ENCODE measurements at places on chromosomes 1 and 21.

- DNase-seq, result peak; percentile 27
Observed at GRCh38 chr1:87045761-87046304, 131.4 kb downstream of the HS2ST1 start.

DNA sequence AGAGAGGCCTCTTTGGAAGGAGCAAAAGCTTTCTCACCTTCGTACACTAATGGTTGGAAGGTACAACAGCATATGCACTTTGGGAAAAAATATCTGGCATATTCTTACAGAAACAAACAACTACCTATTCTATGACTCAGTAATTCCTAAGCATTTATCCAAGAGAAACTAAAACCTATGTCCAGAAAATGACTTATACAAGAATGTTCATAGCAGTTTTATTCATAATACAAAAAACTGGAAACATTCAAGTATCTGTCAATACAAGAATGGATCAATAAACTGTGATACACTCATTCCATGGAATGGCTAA lies 8.2 kb downstream of the NBPF1 start:
- DNase-seq, result no peak

DNA sequence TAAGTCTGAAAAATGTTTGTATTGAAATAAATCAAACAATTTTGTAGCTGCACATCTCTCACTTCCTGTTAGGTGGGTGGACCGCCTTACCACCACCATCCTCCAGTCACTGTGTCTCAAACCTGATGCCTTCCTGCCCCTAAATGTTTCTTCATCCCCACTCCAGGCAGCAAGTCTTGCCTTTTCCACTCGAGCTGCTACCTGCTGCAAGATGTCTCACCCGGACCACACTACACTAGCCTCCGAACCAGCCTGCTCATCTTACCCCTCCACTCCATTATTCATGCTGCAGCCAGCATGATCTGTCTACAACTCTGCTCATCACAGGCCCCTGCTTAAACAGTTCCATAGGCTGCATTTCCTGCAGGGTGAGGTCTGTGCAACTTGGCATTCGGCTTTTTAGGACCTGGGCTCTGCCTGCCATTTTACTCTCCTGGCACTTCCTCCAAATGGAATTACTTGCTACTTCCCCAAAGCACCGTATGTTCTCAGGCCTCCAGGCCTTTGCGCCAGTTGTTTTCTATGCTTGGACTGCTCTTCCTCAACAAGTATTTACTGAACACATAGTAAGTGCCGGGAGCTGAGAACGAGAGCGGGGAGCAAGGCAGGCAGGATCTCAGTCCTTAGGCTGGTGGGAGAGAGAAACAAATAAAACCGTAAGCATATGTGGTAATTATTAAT lies 5.2 kb upstream of the SF3A3 start:
- no peak for DNase-seq

DNA sequence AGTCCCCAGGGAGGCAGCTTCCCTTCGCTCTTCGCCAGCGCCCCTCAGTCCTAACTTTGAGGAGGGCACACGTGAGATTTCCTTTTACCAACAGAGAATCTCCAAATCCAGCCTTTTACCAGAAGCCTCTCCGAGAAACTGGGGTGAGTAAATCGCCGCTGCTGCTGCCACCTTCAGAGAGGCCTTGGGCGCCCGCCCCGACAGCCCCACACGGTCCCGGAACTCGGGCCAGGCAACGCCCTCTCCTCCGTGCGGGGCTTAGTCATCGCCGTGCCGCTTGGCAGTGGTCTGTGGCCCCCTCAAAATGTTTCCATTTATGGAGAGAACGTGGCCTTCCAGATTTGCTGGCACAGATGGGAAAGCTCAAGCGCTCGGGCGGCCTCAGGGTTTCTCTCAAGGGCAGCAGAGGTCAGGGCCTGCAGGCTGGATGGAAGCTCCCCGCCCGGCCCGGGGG lies 41.4 kb upstream of the COL6A2 start:
- no peak for DNase-seq

DNA sequence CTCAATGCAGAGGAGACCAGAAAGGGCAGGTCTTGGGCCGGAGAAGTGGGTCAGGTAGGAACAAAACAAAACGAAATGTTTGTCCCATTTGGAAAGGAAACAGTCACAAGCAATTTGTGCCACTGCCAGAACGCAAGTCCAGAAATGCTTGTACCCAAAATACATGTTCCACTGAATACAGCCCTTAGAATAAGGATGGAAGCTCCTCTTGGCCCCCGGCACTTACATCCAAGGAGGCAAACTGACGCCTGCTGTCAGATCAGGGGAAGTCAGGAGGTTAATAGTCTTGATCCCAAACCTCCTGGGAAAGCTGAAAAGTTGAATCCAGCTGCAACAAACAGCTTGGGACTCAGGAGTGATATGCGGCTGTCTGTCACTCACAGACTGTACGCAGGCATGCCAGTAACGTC lies 75.9 kb upstream of the GALNT2 start:
- DNase-seq, result no peak
